ENCODE measurements at places on chromosomes 16 and 17.

DNA sequence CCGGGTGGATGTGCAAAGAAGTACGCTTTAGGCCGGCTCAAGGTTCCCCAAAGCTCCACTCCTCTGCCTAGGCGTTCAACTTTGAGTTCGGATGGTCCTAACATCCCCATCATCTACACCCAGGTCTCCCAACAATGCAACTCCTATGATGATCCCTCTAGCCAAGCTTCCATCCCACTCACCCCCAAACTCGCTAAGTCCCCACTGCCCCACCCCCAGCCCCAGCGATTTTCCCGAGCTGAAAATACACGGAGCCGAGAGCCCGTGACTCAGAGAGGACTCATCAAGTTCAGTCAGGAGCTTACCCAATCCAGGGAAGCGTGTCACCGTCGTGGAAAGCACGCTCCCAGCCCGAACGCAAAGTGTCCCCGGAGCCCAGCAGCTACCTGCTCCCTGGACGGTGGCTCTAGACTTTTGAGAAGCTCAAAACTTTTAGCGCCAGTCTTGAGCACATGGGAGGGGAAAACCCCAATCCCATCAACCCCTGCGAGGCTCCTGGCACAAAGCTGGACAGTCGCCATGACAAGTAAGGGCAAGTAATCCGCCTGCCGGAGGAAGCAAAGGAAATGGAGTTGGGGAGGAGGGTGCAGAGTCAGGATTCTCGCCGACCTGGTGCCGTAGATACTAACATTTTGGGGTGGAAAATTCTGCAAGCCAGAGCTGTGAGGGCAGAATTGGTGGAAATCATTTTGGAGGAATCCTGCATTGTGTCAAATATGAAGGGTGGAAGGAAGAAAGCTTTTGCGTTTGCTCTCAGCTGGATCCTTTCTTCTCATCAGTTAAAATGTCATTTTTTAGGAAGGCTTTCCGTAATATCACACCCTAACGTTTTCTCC, at the start of gene TP53:
TSS of gene TP53 (minus strand) at position 419 of the 836 bp plus-strand sequence. CDS start 10,896 bp downstream, outside the sequence.
- DNase-seq, result peak; percentile 96

- DNase-seq, result peak; percentile 91
Observed at GRCh38 chr16:66961065-66961744, at the start of gene CES3. Gene CES3, plus strand, starts transcription at chr16:66961266. Its CDS starts 42 bp downstream, at chr16:66961308.

GRCh38 chr17:77928519-77929179, 29.9 kb upstream of the TNRC6C start:
- no peak for DNase-seq

GRCh38 chr16:50381679-50382440, 13.1 kb upstream of the BRD7 start:
- DNase-seq, result peak; percentile 27

GRCh38 chr17:34259146-34259545, 4.1 kb downstream of the CCL2 start:
- no peak for DNase-seq

GRCh38 chr16:26889740-26890139, 177.0 kb upstream of the C16orf82 start:
- DNase-seq, result no peak

GRCh38 chr17:77054936-77055335, 85.8 kb upstream of the SEC14L1 start:
- DNase-seq, result peak; percentile 16

GRCh38 chr17:72764632-72765041, 327.9 kb downstream of the SLC39A11 start:
- DNase-seq, result no peak

DNA sequence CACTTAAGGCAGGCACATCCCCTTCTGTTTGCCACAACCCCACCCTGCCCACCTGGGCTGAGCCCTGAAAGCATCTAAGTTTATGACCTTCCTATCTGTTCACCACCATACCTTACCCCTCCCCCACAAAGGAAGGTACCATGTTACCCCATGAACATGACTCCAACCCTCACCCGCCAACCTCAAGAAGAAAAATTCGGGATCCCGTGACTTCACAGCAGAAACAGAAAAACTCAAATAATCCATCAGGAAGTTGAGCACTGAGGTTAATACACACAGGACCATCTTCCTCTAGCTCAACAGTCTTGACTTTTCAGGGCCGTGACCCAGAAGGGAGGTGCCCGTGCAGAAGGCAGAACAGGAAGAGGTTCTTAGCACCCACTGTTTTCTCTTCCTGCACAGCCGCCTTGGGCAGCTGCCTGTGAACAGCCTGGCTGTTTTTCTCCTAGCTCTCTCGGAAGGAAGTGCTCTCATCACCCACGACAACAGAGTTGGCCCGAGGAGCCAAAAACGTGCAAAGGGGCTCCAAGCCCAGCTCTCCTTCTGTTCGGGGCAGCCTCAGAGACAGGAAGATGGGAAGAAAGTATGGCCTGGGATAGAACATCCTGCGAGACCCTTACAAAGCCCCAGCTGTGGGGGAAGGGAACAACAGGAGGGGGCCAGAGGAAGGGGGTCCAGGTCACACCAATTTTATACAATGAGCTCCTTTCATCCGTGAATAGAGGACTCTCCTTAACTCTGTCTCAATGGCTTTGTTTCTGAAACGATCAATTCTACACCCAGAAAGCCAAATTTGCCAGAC, 101.1 kb downstream of the XYLT1 start:
- no peak for DNase-seq

DNA sequence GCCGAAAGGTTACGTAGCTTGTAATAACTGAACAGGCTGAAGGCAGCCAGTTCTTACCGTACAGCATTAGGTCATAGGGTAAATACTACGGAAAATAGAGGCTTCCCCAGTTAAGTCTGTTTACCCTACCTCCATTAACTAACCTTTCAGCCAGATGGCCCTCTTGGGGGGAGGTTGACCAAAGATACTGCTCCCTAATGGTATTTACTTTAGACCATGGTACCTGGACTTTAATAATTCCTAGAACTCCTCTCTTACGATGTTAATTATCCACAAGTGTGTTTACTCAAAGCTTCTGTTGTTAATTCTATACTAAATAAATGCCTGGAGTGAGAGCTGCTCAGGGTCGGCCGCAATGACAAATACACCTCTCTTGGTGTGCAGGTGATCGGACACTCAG, 9.8 kb upstream of the ADAT1 start:
- no peak for DNase-seq

DNA sequence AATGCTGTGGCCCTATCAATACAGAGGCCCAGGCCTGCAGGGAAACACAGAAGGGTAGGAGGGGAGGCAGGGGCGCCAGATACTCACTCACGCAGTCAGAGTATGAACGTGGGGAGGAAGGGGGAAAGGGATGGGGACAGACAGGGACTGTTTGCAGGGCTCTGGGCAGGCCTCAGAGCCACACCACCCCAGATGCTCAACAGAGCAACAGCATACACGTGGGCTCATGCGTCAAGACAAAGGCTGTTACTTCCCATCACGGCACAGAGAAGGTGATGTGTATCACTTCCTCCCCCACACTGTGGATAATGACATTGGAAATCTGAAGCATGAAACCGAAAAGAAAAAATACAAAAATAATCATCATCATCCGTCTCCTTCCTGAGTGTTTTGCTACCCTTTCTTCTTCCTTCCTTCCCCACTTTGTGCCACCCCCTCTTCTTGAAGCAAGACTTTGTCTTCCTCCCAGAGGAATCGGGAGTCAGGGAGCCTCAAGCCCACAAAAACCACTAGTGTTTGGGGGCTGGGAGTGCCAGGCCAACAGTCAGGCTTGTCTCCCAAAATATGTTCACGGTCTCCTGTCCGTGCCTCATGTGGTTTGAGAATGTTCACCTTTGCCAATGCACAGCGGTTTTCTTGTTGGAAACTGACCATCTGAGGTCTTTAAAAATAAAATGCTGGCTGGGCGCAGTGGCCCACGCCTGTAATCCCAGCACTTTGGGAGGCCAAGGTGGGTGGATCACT, 20.1 kb downstream of the SLC39A11 start:
- no peak for DNase-seq

DNA sequence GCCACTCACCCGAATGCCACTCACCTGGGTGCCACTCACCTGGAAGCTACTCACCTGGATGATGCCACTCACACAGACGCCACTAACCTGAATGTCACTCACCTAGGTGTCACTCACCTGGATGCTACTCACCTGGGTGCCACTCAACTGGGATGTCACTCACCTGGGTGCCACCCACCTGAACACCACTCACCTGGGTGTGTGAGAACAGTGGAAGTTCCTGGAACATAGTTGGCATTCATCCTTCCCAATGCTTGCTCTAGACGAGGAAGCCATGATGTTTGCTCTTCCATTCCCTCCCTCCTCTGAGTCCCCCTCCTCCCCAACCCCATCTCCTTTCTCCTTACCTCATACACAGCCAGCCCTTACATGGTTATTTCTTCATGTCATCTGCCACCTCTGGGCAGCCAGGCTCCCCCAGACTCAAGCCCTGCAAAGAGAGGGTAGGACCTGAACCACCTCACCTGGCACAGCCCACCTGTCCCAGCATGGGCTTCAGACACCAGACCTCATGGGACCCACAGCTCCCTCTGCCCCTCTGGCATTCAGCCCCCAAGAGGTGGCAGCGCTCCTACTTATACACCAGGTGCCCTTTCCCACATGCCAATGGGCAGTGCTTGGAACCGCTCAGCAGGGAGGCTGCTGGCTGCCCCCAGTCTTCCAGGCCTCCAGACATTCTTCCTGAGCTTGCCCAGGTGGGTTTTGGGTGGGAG, 171.8 kb upstream of the FOXF1 start:
- no peak for DNase-seq

- DNase-seq, result no peak
Observed at GRCh38 chr17:46152423-46152822, 40.8 kb downstream of the KANSL1 start.

GRCh38 chr17:4087911-4088693, 54.7 kb downstream of the ZZEF1 start:
- DNase-seq, result no peak

GRCh38 chr17:29968271-29968670, 26.8 kb downstream of the EFCAB5 start:
- DNase-seq, result no peak

DNA sequence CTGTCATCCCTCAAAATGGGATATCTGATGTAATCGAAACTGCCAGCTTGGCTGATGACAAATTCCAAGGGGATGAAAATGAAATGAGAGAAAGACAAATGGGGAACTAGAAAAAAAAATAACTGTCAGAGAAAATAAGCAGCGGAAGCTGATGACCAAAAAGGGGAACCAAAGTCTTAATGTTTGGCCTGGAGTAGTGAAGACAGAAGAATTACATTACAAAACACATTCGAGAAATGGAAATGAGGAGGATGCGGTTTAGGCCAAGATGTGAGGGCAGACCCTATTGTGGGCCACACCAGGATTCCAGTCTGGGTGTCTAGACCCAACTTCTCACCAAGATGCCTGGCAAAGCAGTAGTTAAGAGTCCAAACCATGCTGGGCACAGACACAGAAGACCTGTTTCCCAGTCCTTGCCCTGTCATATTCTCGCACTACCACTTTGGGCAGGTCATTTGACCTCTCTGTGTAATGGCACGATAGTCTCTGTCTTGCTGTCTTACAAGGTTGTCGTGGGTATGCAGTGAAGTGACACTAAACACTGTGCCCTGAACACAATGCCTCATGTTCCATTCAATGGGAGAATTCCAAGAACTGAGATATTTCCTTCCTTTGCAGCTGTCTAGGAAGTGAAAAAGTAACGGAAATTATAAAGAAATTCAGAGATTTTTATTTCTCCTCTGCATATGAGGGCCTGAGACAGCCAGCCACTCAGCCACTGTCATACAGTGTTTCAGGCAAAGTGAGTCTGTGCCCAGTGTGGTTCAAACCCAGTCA, 12.3 kb upstream of the CCL2 start:
- DNase-seq, result no peak

GRCh38 chr16:85574672-85575475, 38.2 kb upstream of the GSE1 start:
- peak; percentile 88 for DNase-seq

GRCh38 chr17:10738521-10739258, 8.9 kb upstream of the TMEM220 start:
- no peak for DNase-seq

GRCh38 chr17:75839942-75840798, 4.0 kb downstream of the UNC13D start:
- DNase-seq, result no peak

GRCh38 chr17:59456428-59456827, 109.0 kb upstream of the DHX40 start:
- no peak for DNase-seq

DNA sequence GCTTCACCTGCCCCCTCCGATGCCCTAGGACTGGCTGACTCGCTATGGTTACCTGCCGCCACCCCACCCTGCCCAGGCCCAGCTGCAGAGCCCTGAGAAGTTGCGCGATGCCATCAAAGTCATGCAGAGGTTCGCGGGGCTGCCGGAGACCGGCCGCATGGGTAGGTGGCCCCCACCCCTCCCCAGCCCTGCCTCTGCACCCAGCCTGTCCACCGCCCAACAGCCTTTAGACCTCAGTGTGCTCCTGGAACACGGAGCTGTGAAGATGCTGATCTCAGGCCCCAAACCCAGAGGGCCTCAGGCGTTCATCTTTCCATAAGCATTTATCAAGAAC, 993 bp downstream of the MMP25 start:
- no peak for DNase-seq

DNA sequence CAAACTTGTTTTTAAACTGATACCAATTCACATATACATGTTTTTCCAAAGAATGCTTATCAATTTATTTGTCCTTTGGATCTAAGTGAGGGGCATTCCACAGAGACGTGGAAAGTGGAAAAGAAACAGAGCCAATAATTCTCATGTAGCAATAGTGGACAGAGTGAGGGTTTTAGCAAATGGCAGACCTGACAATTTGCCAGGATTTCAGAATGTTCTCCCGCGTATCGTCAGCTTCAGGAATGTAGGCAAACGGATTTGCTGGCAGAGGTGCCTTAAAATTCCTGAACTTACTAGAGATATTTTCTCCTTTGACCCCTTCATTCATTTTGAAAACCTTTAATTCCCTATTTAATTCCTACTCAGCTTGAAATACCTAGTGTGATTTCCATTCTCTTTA, 193.4 kb upstream of the CPHXL start:
- no peak for DNase-seq

- no peak for DNase-seq
Observed at GRCh38 chr17:61406971-61407911, 7.6 kb downstream of the TBX2 start.

DNA sequence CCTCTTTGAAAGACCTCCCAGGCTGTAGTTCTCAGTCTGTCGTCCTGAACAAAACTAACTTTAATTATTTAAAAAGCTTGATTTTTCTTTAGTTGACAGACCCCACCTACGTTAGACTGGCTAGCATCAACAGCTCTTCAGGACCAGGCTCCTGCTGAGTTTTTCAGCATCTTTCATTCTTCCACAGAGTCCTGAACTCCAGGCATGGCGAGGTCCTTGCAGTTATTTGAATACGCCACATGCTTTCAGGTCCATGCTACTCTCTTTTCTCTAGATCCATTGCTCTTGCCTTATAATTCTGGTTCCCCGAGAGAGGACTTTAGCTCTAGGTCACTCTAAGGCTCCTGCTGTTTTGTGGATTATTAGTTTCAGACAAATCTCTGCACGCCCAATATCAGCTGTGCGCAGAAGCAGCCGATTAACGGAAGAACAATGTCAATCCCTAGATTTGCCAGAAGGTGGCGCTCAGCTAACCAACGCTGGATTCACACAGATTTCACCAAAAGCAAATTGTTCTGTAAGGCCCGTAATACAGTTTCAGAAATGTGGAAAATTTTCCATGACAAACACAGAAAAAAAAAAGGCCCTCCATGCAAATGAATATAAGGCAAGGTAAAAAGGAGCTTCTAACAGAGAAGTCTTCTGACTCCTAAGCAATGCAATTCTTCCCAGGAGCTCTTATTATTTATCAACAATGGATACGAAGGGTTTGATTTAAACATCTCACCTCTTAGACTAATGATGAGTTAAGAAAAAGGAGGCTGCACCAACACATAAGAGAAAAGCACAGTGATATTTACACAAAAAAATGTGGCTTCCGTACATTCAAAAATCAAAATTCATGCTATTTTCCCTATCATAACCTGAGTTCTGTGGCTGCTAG, 33.5 kb upstream of the BCO1 start:
- DNase-seq, result peak; percentile 59

- DNase-seq, result peak; percentile 78
Observed at GRCh38 chr17:37490022-37490587, 414 bp downstream of the DUSP14 start.

All from neural progenitor cell (in vitro differentiated cells).